ENCODE measurements at places on chromosomes 6 and 20.

DNA sequence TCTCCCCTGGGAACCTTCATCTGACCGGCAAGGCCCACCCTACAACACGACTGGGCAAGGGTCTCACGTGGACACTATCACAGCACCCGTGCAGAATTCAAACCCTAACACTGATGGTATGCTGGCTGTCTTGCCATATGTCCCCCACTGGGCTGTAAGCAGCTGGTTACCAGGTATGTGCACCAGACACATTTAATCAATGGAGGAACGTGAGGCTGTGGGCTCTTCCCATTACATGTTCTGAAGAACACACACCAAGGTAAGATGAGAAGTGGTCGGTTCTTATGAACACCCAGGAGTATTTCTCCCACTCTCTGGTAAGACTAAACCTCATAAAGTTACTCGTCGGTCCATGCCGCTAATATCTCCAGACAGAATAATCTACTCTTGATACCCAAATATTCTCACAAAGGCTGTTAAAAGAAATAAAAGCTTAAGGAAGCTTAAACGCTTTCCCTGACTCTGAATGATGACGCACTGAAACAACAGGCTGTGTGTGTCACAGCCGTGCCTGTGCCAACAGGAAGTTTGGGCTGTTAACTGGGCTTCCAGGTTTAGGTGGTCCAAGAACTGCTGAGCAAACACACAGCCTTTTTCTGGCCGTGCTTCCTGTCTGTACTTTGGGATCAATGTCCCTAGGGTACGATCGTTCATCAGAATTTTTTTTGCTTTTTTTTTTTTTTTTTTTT is 75.3 kb downstream of the SLC23A2 start:
- DNase-seq, result no peak

- DNase-seq, result no peak
These were observed 84.5 kb downstream of the ANKEF1 start for GRCh38 chr20:10119336-10119735.

DNA sequence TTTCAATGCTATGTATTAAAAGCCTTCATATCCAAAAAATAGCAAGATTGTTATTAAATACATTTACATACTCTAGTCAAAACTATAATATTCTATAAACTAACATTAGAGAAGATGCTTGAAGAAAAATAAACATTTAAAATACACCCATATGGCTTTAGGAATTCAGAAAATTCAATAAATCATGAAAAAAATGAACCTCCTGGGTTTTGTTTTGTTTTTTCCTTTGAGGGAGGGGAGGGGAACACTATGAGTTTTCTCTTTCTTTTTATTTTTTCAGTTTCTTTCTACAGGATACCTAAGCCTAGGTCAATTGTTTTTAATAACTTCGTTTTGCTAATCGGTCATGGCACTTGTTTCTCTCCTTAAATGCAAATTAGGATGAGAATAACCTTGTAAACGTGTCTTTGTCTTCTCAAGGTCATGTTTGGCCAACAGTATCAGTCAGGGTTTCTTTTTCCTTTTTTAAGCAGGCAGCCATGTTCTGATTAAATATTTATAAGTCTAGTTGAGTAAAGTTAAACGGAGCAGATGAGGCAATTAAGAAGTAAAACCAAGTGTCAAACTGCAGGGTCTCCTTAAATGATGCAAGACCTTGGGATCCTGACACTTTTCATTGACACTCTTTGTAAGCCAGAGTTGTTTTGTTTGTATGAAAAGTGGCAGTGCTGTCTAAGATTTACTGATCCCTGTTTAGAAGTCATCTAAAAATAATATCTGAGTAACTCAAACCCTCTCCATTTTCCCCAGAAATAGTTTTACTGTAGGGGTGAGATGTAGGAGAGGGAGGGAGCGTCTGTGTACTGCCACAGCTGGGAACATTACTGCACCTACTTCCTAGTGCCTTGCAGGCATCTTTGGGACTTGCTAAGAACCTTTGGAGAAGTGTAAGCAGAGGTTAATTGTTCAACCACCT is 392.3 kb downstream of the PLCB1 start:
- no peak for DNase-seq

- no peak for DNase-seq
These were observed 41.9 kb downstream of the COX4I2 start for GRCh38 chr20:31679357-31680285.

DNA sequence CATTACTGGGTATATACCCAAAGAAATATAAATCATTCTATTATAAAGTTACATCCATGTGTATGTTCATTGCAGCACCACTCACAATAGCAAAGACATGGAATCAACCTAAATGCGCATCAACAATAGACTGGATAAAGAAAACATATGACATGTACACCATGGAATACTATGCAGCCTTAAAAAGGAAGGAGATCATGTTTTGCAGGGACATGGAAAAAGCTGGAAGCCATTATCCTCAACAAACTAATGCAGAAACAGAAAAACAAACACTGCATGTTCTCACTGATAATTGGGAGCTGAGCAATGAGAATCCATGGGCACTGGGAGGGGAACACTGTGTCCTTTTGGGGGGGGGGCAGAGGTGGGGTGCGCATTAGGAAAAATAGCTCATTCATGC is 50.9 kb upstream of the HLA-G start:
- DNase-seq, result no peak

- DNase-seq, result no peak
These were observed 721.8 kb downstream of the UTRN start for GRCh38 chr6:145006914-145007313.

DNA sequence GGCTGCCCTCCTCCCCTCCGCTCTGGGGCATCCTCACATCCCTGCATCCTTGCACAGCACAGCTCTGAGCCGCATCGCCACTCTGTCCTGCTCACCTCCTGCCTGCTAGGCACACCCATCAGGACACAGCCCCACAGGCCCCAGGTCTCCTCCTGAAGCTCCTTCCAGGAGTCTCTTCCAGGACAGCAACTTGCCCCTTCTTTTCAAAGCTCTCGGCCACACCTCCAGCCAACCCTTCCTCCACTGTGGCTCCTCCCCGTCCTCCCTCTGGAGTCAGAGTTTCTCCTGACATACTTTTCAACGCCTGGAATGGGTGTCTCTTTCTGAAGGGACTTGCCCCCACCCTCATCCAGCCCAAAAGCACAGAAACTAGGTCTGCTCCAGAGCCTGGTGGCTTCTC is 77.3 kb downstream of the SLC23A2 start:
- DNase-seq, result no peak

- DNase-seq, result no peak
These were observed 105.0 kb downstream of the SYCP2 start for GRCh38 chr20:59828125-59829053.

DNA sequence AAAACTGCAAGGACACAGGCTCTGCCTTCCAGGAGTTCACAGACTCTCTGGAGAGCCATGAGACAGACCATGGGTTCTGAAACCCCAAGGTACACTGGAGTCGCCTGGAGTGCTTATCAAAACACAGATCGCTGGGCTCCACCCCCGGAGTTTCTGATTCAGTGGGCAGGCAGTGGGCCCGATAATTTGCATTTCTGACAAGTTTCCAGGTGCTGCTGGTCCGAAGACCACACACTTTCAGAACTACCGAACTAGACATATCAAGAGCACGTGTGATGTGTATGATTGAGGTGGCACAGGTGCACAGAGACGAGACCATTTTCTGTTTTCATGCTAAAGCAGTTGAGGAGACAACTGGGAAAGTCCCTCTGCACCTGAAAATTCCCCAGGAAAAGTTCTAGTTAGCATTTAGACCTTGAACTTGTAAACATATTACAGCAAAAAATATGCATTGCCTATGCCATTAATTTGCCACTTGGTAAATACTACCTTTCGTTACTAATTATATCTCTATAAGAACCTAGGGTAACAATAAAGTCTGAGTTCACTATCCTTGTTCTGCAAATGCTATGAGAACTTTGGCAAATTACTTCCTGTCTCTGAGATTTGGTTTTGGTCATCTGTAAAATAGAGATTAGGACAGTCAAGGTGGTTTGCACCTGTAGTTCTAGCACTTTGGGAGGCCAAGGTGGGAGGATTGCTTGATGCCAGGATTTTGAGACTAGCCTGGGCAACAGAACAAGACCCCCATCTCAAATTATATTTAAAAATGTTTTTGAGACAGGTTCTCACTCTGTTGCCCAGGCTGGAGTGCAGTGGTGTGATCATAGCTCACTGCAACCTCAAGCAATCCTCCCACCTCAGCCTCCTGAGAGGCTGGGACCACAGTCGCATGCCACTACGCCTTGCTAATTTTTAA is 14.3 kb upstream of the PIM1 start:
- no peak for DNase-seq

Data from activated CD8-positive, alpha-beta memory T cell treated with anti-CD3 and anti-CD28 coated beads for 1 hour (primary cell).